ENCODE measurements at places on chromosomes 16 and 17.

GRCh38 chr16:68349838-68350410, 39.1 kb downstream of the PRMT7 start:
- DNase-seq, result no peak

DNA sequence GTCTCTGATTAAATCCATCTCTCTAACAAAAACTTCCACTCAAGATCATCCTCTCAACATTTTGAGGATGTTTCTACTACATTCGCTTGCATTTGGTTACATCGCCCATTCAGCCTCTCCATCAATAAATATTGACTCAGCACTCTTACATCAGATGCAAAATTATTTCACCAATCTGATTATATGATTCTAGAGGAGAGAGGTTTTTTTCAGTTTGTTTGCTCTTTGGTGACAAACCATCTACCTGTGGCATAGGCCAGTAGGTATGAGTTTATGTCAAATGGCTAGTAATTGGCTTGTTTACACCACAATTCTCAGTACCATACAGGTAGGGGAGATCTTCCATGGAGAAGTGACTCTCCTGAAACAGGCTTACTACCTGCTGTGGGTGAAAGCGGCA, 52.3 kb downstream of the TOX3 start:
- DNase-seq, result no peak

- DNase-seq, result no peak
Measured at GRCh38 chr16:84993926-84994325, 17.4 kb downstream of the ZDHHC7 start.

GRCh38 chr17:58960068-58960467, 146.6 kb downstream of the TRIM37 start:
- no peak for DNase-seq

DNA sequence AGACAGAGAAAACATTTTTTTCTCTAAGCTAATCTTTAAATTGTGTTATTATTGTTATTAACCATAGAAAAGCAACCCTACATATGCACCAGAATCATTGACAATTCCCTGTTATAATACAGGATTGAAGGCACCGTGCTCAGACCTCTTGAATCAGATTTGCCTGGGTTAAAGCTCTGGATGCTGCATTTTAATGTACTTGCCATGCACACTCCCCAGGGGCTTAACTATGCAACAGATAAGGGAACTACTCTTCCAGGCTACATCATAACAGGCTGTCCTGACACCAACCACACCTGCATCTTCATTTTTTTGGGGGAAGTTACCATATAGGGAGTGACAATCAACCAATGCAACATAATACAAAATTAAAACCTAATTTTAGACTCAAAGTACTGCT, 1187.6 kb upstream of the CDH8 start:
- DNase-seq, result no peak
